NCI-H146 (cell line): ENCODE measurements at places on chromosomes 16 and 17.
A peak's percentile ranks its signal among the peaks of the same experiment; 100 is the strongest.

DNA sequence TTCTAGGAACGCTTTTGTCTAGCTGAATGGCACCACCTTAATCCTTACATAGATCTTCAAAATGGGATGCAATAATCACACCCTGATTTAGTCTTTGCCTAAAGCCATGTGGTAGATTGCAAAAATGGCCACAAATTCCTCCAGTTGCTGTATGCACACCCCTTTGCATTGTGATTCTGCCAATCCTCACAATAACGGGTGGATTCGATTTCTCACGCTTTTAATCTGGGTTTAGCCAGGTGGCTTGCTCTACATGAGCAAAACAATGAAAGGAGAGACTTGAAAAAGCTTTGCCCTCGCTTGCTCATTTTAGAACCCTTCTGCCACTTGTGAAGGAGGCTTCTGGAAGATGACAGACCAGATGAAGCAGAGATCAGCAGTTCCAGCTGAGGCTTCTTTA lies 50.3 kb upstream of the B4GALNT2 start:
- DNase-seq, result no peak

- DNase-seq, result no peak
These were observed 129.9 kb downstream of the MGAT5B start for GRCh38 chr17:76997981-76998531.

DNA sequence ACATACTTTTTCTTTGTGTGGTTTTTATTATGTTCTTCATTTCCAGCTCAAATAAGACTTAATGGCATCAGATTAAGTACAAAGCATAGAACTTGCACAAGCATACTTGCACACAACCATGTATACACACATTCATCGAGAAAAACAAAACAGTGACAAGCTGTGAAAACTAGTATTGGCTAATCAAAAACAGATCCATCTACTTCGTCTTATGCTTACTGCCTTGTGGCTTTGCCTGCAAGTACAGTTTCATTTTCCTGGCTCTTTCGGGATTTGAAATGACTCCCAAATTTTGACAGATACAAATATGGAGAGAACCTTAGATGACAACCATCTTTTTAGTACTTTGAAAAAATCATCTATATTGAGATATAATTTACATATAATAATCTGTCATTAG lies 338.3 kb downstream of the BCAS3 start:
- no peak for DNase-seq

DNA sequence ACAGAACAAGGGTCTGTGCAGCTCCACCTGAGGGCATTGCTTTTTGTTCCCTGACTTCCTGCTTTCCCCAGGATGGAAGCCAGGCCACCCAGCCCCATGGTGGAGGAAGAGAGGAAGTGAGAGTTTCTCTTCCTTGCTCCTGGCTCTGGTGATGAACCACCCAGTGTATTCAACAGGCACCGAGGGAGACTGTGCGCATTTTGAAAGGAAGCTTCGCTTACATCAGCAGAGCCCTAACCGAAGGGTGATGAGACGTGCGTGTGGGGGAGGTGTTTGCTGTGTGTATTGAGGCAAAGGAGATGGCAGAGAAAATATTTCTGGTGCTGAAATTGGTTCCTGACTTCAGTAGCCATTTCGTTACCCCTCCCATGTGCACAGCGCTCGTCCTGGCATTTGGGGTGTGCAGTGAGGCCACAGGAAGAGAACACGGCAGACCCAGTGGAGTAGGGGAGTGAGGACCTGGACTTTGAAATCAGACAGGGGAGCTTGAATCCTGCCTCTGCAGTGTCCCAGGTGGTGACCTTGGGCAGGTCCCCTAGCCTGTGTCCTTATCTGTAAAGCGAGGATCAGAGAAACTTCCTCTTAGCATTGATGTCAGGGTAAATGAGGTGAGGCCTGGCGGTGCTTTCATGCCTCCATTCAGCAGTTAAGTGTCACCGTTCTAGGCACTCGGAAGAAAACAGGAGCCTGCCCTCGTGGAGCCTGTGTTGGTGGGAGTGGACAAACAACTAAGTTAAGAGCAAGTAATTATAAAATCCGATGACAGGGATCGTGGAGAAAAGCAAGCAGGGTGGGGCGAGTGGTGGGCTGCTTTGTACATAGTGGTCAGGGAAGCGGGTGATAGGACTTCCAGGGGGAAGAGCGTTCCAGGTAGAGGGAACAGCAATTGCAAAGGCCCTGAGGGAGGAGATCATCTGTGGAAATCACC lies 7.4 kb downstream of the CMIP start:
- DNase-seq, result no peak

GRCh38 chr16:89374393-89374960 lies 115.9 kb downstream of the ANKRD11 start:
- DNase-seq, result no peak

DNA sequence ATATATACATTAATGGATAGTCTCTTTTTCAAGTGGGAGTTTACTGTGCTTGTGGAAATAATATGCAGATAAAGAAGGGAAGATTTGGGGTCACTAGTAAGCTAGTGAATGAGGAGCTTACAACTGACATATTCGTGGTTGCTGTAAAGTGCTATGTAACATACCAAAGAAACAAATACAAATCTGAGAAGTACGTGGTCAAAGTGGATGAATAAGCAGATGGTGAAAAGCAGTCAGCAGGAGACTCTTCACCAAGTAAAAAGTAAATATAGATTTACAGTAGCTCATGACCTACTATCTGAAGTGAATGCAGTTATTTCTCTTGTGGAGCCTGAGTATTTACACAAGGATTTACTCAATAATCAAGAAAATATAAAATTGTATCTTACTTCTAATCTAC lies 136.6 kb upstream of the ELAC2 start:
- DNase-seq, result no peak

- no peak for DNase-seq
These were observed 123.5 kb downstream of the CBLN1 start for GRCh38 chr16:49158029-49158642.

GRCh38 chr16:58026705-58027160 lies 1.2 kb downstream of the MMP15 start:
- DNase-seq, result peak; percentile 35

GRCh38 chr16:8158051-8158450 lies 432.3 kb downstream of the TMEM114 start:
- DNase-seq, result no peak

DNA sequence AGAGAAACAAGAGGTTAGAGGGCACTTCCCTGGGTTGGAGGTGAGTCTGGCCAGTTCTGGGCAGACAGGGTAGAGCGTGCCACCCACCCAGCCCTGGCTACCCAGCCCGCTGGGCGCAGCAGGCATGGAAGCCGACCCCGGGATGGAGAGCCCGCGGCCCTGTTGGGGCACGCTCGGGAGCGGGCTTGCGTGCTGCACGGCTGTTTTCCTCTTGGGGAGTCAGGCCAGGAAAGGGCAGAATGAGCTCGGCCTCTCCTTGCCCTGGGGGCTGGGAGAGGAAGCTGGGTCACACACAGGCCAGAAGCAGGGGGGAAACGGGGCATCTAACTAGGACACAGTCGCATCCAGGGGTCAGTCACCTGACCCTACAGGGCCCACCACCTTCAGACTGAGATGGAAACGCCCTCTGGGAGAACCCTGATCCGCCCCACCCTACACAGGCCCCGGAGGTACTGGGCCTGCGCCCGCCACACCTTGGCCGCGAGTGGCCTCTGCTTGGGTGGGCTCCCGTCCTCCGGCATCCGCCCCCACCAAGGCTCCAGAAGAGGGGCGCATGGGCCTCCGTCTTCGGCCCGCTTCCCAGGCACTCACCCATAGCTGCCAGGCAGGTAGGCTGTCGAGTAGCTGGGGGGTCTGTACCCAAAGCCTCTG lies 1.2 kb downstream of the SOX15 start:
- DNase-seq, result no peak

- peak; percentile 67 for DNase-seq
These were observed 11.4 kb downstream of the SLC7A6 start for GRCh38 chr16:68275611-68276191.

- no peak for DNase-seq
These were observed 47.6 kb downstream of the HS3ST2 start for GRCh38 chr16:22861580-22861979.

- no peak for DNase-seq
These were observed 14.1 kb upstream of the TNS4 start for GRCh38 chr17:40515491-40516041.

DNA sequence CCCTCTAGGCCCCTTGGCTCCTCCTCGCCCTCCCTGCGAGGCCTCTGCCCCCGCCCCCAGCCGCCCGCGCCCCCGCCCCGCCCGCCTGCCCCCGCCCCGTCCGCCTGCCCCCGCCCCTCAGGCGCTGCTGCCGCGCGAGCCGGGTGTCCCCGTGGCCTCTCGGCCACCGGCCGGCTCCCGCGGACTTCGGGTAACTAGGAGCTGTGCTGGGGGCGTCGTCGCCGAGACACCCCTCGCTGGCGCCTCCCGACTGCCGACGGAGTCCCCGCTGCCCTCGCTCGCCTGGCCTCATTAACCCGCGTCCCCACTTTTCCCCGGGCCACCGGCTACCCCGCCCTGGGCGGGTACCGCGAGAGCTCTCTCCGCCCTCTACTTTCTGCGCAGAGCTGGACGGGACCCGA lies at the start of gene TLCD1:
TLCD1 (minus strand) TSS at position 8 of the 401 bp plus-strand sequence. CDS start 136 bp downstream, outside the sequence.
- DNase-seq, result no peak

DNA sequence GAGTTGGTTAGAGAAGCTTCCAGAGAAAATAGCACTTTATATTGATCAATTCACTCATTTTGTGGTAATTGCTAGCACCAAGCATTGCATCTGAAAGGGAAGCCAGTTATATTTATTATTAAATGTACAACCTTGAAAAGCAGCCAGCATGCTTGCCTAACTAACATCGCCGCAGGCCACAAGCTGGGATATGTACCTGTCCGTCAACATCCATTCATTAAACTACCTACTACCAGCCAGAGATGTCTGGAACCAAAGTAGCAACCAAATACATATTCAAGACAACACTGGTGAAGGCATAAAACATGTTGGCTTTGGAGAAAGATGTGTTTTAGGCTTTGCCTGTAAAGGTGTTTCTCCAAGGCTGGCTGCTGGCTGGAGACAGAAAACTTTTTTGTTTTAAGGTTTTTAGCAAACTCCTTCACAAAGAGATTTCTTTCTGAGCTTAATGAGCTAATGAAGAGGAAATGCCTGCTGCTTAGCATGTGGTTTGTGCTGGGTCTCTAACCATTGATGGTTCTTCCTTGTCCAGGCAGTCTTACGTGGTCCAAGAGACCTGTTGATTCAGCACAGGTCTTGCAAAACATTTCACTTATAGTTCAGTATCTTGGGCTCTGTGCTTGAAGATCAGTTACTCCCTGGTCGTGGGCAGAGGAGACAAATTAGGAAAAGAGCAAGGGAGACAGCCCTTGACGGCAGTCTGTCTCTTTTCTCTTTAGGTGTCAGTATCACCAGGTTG lies 3.1 kb downstream of the ITPRIPL2 start:
- no peak for DNase-seq

- DNase-seq, result no peak
These were observed 270.9 kb upstream of the FOXF1 start for GRCh38 chr16:86239381-86239780.

DNA sequence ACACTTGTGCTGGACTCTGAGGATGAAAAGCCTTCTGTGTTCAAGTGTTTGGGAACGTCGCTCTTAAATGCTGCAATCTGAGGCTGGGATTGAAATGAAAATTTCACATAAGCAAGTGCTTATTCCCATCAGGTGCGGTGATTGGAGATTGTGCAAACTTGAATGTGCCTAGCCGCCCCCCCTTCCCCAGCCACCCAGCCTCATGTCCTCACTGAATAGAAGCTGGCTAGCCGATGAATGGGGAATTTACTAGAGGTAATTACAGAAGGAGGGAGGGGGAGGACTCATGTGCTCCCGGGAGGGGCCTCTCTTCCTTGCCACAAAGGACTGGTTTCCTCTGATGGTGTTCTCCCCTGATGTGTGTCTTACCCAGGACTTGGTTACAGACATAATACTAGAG lies 544.8 kb upstream of the EEF2KMT start:
- DNase-seq, result no peak

GRCh38 chr17:48532261-48532660 lies 1.4 kb upstream of the HOXB1 start:
- DNase-seq, result no peak

DNA sequence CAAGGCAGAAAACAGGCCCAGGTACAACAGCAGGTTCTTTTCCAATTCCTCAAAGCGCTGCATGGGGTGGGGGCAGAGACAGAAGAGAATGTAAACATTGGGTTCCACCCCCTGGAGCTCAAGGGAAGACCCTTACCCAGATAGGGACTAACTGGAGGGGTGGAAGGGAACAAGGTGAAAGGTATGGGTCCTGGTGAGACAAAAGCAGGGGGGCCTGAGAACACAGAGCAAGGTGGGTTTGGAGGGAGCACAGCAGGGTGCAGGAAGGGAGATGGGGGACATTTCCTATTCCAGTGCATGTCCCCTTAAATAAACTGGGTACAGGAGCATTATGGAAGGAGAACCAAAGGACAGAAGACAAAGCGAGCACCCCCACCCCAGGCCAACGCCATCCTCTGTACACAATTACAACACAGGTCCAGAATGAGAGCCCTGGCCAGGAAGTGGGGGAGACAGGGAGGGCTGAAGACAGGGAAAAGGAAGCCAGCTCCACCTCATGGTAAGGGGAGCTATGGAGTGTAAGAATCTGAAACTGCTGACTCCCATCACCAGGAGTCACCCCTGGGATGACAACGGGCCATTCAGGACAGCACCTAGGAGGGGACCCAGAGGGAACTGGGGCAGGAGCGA lies 2.1 kb upstream of the CD2BP2 start:
- DNase-seq, result no peak

- DNase-seq, result peak; percentile 85
These were observed 5.0 kb downstream of the SLC5A2 start for GRCh38 chr16:31487720-31488467.
